ENCODE measurements at places on chromosomes 12 and 14. TPM values are rescaled to one million over a fixed set of nuclear protein-coding genes. Genes with fewer than 3 reads are reported as not detected.

- H3K4me3 ChIP-seq: no peak overlapping the region
- no peaks in the 10 kb centered on the region for H3K36me3 ChIP-seq
- no peak for DNase-seq
- no peaks in the 10 kb centered on the region for H3K27me3 ChIP-seq
Measured at GRCh38 chr12:124694846-124695497, 127.6 kb upstream of the NCOR2 start.

Gene KCNA1
- 0.11 TPM for total RNA-seq

Gene SRRM4
- 0.96 TPM for total RNA-seq

- H3K27me3 ChIP-seq: no peaks in the 10 kb centered on the region
- peaks cover 9% of the 10 kb centered on the region for H3K4me1 ChIP-seq
- no peaks in the 10 kb centered on the region for H3K36me3 ChIP-seq
- peak; percentile 27 for DNase-seq
Measured at GRCh38 chr14:102262929-102263462, 42.0 kb downstream of the MOK start.

DNA sequence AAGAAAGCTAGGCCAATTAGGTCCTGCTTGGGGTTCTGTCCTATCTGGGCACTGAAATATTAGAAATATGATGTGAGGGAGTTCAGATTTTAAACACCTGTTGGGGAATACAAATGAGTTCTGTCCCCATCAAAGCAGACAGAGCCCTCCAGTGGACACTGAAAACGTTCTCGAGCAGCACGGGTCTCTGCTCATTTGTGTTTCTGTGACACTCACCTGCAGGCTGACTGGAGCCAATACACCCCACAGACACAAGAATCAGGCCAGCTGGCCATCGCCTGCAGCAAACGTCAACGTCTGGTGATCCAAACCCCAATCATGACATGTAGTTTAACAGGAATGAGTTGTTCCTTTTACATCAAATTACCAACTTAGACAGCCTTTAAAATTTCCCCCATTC is 493.4 kb upstream of the TMEM132C start:
- peaks cover 7% of the 10 kb centered on the region for H3K27me3 ChIP-seq
- H3K4me1 ChIP-seq: no peaks in the 10 kb centered on the region
- no peak overlapping the region for H3K4me3 ChIP-seq
- peak; percentile 10 for DNase-seq

DNA sequence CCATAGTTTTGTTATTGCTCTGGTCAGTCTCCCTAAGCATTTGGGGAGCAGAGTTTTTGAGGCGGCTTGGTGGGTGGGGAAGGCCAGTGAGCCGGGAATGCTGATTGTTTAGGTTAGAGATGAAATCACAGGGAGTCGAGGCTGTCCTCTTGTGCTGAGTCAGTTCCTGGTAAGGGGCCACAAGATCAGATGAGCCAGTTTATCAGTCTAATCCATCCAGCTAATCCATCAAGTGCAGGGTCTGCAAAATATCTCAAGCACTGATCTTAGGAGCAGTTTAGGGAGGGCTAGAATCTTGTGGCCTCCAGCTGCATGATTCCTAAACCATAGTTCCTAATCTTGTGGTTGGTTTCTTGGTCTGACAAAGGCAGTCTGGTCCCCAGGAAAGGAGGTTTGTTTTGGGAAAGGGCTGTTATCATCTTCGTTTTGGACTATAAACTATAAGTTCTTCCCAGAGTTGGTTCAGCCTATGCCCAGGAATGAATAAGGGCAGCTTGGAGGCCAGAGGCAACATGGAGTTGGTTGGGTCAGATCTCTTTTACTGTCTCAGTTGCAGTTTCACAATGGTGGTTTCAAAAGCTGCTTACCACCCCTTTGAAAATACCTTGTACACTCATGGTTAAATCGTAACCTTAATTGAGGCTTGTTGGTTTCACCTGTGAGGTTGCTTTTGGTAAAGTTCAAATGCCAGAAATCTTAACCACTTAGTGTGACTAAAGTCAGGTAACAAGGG is 33.6 kb upstream of the HIGD1C start:
- H3K4me1 ChIP-seq: peaks cover 21% of the 10 kb centered on the region
- H3K4me3 ChIP-seq: no peak overlapping the region
- H3K27me3 ChIP-seq: no peaks in the 10 kb centered on the region
- peaks cover 45% of the 10 kb centered on the region for H3K36me3 ChIP-seq

Gene NTF3
- total RNA-seq: 1.5 TPM

DNA sequence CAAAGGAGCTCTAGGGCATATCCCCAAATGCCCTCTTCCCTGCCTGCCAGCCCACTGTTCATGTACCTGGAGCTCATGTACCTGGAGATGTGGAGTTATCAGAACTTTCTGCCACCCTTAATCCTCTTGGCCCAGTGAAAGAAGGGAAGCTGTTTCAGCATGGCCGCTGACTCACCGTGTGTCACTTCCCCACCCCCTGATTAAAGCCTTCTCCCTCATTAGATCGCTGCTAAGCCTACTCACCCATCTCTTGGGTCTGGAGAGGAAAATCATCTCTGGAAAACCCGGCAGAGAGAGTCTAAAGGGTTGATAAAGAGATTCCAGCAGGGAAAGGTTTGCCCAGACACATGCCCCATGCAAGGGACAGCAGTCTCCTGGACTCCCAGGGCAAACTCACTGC is 4.5 kb upstream of the LTBP2 start:
- H3K36me3 ChIP-seq: no peaks in the 10 kb centered on the region
- H3K27me3 ChIP-seq: peaks cover 41% of the 10 kb centered on the region
- DNase-seq: no peak
- no peak overlapping the region for H3K4me3 ChIP-seq
- H3K27ac ChIP-seq: no peak overlapping the region
- peaks cover 35% of the 10 kb centered on the region for H3K4me1 ChIP-seq

DNA sequence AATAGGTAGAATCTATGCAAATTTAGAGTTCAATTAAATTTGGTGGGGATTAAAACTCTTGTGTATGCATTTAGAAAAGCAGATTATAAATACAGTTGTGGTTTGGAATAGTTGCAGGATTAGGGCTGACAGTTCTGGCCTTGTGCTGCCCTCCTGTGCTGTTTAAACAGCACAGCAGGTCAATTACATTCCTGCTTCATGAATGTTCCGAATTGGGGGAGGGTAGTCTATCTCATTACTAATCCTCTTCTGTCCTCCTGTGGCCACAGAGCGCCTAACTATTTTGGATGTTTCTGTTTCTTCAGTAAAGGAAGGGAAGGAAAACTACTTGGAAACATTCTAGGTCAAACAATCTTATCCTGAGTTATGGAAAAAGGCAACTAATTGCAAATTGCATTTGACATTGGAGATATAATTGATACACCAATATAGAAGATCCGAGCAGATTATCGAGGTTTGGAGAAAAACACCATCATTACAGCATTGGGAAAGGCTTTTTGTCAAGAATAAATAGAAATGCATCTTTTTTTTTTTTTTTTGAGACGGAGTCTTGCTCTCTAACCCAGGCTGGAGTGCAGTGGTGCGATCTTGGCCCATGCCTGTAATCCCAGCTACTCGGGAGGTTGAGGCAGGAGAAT is 8.7 kb upstream of the GPR19 start:
- no peaks in the 10 kb centered on the region for H3K36me3 ChIP-seq
- no peaks in the 10 kb centered on the region for H3K27me3 ChIP-seq
- peak; percentile 38 for DNase-seq
- H3K27ac ChIP-seq: no peak overlapping the region

DNA sequence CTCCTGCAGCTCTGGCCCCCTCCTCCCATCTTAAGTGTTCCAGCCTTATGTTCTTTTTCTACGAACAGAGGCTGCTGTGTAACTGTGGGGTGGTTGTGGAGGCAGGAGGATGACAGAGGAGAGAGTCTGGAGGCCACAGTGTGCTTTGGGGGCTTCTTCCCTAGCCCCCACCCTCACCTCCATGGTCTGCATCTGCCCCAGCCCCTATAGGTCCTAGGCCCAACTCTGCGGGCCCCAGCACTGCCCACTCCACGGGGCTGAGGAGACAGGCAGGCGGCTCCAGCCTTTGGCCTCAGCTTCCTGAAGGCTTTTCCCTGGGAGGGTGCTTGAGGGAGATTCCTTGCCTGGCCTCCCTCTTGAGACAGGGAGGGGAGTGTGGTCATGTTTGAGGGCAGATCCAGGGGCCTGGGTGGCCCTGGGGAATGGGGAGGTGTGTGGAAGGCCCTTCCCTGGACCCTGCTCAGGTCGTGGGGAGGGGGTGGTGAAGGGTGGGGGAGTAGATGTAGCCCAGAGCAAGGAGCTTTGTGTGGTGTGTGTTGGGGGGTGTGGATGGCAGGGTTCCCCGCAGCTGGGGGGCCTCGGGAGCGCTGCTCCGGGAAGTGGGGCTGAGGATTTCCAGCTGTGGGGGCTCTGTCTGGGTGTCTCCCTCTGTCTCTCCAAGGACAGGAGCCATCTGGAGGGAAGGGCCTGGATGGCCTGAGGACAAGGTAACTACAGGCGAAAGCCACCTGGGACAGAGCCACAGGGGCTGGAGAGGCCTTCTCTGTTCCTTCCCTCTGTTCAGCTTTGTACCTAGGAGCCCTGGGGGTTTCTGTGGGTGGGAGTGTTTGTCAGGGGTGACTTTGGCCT is 1.1 kb downstream of the SMIM41 start:
- peaks cover 23% of the 10 kb centered on the region for H3K36me3 ChIP-seq
- peaks cover 19% of the 10 kb centered on the region for H3K4me1 ChIP-seq
- no peak overlapping the region for H3K4me3 ChIP-seq
- H3K27me3 ChIP-seq: no peaks in the 10 kb centered on the region

DNA sequence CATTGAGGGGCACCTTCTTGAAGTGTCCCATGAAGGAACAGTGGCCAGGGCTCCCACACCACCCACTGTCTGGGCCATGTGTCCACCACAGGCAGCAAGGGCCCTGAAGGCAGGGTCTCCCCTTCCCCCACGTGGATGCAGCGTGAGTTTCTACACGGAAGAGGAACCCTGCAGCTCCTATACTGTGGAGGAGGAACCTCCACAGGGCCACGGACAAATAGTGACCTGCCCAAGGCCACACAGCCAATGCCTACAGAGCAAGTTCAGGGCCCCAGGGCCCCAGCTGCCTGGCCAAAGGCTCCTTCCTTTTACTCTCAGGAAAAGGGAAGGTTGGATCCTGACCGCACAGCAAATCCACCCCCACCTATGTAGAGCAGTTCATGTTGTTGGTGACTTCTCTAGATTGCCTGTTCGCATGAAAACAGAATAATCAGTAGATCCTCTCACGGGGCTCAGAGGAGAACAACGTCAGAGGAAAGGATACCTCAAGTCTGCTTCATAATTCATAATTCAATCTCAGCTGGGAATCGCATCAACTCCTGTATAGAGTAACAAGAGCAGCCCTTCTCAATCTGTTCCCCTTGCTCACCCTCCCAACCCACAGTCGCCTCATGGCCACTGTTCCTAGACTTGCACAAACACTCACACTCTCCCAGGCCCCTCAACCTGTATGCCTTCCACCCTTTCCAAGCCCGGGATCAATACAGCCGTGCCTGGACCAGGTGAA is 11.1 kb upstream of the KRT73 start:
- H3K4me1 ChIP-seq: peaks cover 6% of the 10 kb centered on the region
- no peak for DNase-seq
- no peak overlapping the region for H3K4me3 ChIP-seq
- no peaks in the 10 kb centered on the region for H3K36me3 ChIP-seq
- H3K27ac ChIP-seq: no peak overlapping the region

Gene WSB2
- 74.2 TPM for total RNA-seq

Gene SDSL
- total RNA-seq: 0.41 TPM

GRCh38 chr14:88233915-88234314 is 89.2 kb downstream of the KCNK10 start:
- DNase-seq: peak; percentile 53
- peaks cover 7% of the 10 kb centered on the region for H3K4me1 ChIP-seq
- H3K36me3 ChIP-seq: no peaks in the 10 kb centered on the region
- H3K27ac ChIP-seq: no peak overlapping the region
- H3K4me3 ChIP-seq: no peak overlapping the region
- H3K27me3 ChIP-seq: no peaks in the 10 kb centered on the region

GRCh38 chr12:40586823-40587222 is 105.4 kb upstream of the CNTN1 start:
- no peak overlapping the region for H3K27ac ChIP-seq
- H3K4me3 ChIP-seq: no peak overlapping the region
- peaks cover 23% of the 10 kb centered on the region for H3K36me3 ChIP-seq
- peaks cover 3% of the 10 kb centered on the region for H3K27me3 ChIP-seq

Gene PPP2R3C
- 33.8 TPM for total RNA-seq

DNA sequence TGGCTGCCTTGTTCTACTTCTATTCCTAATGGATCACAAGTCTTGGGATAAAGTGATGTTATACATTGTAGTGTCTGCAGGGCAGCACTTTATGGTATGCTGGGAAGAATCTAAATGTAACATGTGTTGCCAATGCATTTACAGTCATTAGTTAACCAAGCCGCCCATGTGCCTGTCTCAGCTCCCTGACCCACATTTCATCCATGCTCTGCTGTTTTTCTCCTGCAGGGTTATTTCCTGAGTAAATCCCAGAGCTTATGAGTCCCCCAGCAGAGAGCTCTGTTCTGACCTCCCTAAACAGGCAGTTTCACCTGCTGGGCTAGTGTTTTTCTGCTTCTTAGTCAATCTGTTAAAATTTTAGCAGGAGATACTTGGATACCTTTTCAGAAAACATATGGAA is 4.4 kb upstream of the TMTC2 start:
- peaks cover 12% of the 10 kb centered on the region for H3K4me1 ChIP-seq
- H3K27ac ChIP-seq: no peak overlapping the region
- DNase-seq: no peak
- H3K4me3 ChIP-seq: no peak overlapping the region
- H3K36me3 ChIP-seq: no peaks in the 10 kb centered on the region
